Iris pigment epithelial cell (primary cell): ENCODE measurements at places on chromosomes 7 and 10.

- DNase-seq = peak; percentile 26
Observed at GRCh38 chr10:23408330-23408976, 30.4 kb upstream of the OTUD1 start.

- DNase-seq = no peak
Observed at GRCh38 chr10:125991392-125991791, 95.0 kb downstream of the FANK1 start.

DNA sequence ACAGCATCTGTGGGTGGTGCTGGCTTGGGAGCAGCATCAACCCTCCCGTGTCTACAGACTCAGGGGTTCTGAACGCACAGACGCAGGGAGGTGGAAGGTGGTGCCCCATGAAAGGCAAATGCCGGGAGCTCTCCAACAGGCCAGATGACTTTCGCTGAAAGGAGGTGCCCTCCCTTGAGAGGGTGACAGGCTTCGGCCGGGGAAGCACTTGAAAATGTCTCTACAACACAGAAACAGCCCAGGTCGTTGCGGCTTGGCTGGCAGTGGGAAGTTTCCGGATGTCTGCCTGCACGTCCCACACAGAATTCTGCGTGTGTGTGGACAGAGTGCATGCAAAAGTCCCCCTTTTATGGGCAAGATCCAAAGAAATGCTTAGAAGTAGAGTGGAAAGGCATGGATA, 239.6 kb downstream of the SKAP2 start:
- no peak for DNase-seq

GRCh38 chr10:72063703-72064391, 24.5 kb downstream of the SPOCK2 start:
- DNase-seq = no peak

DNA sequence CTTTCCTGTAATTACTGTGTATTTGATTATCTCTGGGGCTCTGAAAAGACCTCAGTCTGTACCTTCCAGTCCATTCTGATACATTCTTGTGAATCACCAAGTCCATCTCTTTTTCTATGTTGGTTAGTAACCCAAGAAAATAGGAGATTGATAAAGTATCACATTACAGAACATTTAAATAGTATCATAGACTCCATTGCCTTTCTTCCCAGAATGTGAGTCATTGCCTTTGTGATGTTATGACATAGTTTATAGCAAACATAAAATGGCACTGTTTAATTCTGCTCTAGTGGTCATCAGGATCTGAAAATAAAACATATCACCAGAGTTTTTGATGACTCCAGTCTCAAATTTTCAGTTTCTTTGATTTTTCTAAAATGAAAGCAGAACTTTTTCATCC, 78.4 kb downstream of the NRG3 start:
- DNase-seq = no peak

GRCh38 chr7:115008465-115009114, 86.7 kb downstream of the MDFIC start:
- DNase-seq = peak; percentile 55

DNA sequence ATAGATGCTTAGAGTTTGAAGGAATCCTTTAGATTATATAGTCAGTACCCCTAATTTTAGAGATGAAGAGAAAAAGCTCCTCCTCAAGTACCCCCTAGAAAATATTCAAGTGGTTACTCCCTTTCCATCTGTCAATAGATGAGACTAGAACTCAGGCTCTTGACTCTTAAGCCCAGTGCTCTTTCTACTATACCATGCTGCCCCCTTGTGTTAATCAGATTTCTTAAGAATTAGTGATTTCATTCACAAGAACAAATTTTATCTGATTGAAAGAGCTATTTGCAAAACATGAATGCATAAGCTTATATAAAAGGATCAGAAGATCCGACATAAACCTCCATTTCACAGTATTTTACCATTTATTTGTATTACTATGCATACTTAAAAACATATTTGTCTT, 179.3 kb downstream of the TFEC start:
- peak; percentile 62 for DNase-seq

DNA sequence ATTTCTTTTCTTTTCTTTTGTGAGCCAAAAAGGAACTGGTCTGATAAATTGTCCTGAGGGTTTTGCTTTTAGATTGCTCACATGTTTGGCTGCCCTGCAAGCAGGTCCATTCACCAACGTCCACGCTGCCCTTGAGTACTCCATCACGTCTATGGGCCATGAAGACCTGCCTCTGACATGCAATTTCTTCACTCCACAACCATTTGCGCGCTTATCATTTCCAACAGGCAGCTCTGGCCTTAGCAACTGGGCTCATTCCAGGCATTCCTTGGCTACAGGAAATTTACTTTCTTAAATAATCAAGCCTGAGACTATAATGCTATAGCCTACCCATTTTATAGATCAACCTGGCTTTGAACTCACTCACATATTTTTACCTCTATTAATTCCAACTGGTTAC, 408.3 kb upstream of the C7orf33 start:
- DNase-seq = no peak

DNA sequence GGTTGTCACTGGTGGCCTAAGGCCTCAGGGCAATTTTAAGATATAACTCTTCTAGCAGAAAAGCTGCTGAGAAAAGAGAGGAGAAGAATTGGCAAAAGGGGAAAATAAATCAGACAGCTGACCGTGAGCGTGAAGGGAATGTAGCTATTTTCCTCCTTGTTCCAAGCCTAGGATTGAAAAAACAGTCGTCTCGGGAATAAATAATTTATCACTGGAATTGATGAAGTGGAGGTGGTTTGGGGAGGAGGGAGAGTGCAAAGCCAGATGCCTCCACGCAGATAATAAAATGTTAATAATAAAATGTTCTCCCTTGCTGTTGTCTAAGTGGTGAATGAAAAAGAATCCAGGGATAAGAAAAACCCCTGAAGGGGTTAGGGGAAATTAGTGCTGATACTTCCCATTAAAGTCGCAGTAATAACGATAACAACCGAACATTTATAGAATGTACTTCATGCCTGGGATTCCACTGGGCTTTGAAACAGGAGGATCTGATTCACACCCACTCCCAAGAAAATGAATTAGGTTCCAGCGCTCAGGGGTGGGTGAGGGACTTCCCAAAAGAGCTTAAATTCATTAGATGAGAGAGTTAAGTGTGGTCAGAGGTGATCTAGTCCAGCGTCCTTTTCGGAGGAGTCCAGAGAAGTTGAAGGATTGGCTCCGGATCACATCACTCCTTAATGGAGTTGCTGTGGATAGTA, 27.3 kb downstream of the BAMBI start:
- no peak for DNase-seq

GRCh38 chr7:137694405-137694804, 152.4 kb downstream of the DGKI start:
- DNase-seq = peak; percentile 52

DNA sequence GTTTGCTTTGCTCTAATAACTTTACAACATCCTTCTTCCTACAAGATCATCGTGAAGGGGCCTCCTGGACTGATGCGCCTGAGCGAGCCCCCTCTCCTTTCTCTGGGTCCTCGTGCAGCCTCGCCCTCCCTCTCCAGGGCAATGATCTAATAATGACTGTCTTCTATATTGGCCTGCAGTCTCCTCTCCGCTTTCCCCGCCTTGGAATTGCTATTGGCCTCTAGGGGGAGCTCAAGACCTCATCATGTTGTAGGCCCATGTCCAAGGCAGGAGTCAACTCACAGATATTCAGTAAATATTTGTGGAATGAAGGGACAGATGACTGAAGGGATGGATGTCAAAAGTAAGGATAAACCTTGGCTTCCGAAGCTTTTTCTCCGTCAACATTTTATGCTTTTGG, 1180.3 kb downstream of the TYW1 start:
- peak; percentile 38 for DNase-seq

DNA sequence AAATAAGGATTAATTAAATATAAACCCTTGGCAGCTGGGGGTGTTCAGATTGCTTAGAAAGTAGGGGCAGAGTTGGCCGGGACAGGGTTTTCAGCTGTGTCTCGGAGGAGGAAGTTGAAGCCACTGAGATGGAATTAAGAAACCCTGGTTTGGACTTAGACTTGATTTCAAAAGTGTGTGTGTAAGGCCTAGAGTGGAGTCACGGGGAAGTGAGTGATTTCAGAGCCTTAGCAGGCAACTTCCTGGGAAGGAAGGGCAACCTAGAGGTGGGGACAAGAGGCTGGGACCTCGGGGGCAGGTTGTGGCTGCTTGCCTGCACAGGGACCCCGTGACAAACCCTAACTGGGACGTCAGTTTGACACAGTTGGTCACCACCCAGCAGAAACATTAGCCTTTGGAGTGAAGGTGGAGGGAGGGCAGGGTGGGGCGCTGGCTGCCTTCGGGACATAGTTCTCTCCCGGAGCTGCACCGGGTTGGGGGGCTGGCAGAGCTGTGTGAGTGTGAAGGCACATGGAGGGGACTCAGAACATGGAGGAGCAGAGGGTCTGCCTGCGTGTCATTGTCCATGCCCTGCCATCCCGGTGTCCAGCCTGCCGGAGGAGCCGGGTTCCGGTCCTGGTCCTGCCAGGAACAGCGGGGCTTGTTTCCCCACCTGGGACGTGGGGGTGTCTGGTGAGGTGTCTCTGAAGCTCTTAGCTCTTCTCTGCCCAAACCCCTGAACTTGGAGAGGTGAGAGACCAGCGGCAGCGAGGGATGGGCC, 1.8 kb downstream of the BRI3 start:
- peak; percentile 80 for DNase-seq

DNA sequence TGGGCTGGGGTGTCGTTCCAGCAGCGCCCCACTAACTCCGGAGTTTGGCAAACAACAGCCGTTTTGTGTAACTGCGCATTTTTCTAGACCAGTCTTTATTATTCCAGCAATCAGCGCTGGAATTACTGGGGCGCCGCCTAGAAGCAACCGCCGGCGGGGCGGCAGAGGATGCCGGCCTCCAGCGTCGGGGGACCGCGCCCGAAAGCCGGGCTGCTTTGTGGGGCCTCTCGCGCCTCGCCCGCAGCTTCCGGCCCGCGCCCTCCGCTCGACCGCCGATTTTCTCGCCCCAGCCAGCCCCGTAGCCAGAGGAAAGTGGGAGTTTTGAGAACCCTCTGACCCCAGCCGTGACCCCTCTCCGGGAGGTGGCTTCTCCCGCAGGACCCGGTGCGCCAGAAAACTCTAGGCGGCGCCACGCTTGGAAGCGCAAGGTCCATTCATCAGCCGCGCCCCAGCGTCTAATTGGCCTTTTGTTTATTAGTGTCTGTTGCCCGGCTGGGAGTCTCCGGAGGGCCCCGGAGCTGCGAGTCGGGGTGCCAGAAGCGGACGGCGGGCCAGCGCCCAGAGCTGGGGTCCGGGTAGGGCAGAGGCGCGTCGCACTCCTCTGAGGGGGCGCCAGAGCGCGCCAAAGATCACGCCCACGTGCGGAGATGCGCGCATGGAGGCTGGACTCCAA, 10.7 kb downstream of the EMX2 start:
- DNase-seq = peak; percentile 45

DNA sequence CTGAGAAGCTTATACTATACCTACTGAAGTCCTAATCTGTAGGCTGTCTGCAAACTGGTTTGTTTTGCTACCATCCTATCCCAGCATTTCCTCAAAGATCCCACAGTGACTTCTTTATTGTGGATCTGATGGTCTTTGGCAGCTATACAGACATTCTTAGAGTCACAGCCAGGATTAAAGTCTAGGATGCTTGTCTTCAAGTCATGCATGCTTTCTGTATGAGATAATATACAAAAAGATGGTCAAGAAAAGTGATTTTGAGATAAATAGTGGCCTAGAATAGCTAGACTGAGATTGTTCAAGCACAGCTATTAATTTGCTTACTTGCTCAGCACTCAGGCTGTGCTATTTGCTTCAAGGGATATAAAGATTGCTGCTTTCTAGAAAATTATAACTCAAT, 454.4 kb downstream of the AUTS2 start:
- DNase-seq = peak; percentile 28

DNA sequence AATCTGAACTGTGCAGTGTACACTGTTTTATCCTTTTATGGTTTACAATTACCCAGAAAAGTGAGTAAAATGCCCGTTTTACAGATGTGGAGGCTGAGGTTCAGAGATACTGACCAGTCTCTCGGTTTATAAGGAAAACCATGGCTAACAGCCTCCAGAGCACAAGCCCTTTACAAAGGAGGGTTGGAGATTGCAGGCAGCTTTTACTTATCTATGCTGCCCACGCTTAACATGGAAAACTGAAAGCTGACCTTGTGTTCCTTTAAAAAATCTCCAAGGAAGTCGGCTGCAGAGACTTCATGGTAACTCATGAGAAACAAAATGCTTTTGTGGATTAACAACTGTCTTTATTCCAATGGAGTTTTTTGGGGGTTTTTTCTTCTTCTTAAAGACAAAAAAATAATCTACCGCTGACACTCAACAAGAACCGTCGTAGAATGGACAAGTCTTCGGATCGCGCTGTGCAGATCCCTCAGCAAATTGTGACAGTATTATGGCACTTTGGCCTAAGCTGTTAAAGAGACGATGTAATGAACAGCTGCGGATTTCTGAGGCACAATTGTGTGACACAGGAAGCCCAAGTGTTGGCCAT, 654 bp upstream of the SLF2 start:
- peak; percentile 50 for DNase-seq

GRCh38 chr10:89645742-89646172, 715 bp upstream of the PANK1 start:
- no peak for DNase-seq

DNA sequence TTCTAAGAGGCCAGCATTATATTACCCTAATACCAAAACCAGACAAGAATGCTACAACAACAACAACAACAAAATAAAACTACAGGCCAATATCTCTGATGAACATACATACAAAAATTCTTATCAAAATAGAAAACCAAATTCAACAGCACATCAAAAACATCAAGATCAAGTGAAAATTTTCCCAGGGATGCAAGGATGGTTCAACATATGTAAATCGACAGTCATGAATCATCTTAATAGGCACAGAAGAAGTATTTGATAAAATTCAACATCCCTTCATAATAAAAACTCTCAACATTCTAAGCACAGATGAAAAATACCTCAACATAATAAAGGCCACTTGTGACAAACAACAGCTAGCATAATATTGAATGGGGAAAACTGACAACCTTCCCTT, 75.3 kb downstream of the JMJD1C start:
- DNase-seq = no peak

DNA sequence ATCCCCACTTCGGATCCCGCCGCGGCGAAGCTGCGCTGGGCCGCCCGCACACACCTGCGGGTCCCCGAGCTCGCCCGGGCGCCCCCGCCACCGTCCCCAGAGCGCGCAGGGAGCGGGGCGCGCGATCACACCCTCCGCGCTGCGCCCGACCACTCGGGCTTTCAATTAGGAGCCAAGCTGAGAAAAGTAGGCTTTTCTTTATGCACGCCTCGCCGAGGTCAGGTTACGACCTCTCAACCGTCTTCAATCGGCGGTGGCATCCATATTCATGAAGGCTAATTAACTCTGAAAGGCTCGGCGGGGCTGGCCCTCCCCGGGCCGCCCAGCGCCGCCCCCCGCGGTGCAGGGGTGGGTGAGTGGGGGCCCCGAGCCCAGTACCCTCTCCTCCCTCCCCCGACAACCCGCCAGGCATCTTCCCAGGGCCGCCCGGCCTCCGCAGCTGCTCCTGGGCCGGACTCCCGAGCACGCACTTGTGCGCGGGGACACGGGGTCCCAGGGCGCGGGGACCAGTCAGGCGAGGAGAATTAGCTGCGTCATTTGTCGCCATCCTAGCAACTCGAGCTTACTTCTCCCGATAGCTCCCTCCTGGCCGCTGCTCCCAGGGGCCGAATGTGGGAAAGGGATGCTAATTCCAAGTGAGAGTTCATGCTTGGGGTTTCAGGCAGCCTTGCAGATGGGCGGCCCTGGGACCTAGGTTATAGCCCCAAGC, 155.5 kb upstream of the LYZL2 start:
- peak; percentile 74 for DNase-seq
